NCI-H526 treated with DMSO at 0.1 percent for 48 hours (cell line): ENCODE measurements at places on chromosomes 4 and X.

DNA sequence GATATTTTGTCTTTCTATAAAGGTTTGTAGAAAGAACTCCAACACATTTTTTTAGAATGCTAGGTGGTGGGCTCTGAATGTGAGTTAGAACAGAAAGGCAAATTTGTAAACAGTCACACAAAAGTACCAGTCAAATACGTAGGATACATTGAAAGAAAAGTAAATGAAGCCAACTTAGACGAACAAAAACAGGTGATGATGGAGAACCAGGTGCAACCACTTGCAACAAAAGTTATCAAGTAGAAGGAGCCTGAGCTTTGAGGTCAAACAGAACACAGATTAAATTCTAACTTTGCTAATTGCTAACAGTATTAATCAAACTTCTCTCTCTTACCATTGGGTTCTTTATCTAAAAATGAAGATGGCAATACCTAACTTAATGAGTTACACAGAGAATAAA lies 62.7 kb upstream of the DAPP1 start:
- DNase-seq: no peak

DNA sequence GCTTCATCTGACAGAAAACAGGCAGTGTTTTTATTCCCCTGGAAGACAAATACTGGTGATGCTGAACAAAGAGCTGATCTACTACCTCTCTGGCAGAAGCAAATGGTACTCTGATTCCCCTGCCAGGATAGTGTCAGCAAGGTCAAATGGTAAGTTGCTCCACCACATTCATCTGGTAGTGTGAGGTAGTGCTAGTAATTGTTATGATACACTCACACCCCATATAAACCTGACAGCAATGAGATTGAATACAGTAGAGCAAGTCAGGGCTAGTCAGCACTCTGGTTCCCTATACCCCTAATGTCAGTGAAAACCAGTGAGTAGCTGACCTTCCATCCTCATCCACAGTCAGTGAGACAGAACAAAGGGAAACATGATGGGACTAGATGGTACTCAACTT lies 3.4 kb upstream of the SPIN4 start:
- no peak for DNase-seq

- no peak for DNase-seq
Observed at GRCh38 chr4:162803378-162803777, 363.3 kb downstream of the NAF1 start.

DNA sequence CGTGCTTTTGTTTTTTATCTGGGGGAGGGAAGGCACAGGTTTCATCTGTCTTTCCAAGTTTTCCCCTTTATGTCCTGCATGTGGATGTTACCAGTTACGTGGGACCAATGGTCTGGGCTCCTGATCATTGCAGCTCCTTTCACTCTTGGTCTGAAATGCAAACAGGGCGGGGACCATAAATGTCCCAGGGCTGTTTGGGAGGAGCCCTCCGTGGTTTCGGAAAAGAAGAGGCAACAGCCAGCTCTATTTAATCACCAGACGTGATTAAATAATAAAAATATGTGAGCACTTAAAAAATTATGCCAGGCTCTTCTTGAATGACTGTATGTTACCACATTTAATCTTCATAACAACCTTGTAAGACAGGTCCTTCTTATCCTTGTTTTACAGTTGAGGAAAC lies 30.8 kb upstream of the C1GALT1C1 start:
- DNase-seq: no peak
